T47D (cell line): ENCODE measurements at places on chromosomes 4 and X.

DNA sequence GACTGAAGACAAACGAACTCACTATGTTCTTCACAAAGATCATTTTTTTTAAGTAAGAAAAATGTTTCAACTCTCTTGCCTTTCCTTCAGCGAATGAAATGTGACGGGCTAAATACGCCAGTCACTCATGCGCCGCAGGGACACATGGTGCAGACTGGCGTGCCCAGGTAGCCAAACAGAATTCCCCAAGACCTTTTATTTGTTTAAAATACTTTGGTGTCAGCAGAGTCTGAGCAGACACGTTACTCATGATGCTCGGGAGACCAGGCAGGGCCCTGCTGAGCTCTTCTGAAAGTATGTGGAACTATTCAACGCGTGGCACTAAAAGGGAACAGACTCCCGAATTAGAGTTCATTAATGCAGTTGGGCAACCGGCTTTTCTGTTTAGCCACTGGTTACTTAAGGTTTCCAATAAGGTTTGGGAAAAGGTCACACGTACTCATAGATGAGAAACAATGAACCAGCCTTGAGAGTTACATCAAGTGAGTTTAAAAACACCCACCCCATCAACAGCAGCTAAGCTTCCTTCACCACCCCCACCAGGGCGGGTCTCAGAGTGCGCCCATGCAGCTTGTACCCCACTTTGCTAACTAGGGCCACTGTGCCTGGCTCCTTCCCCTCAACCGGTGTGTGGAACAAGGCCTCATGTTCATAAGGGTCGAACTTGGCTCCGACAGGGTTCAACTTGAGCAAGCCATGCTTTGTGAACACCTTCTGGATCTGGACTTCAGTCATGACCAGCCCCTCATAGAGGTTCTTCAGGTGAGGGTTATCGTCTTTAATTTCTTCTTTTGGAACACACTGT, 7.3 kb downstream of the GRPEL1 start:
- DNase-seq, result no peak

- no peak for DNase-seq
Observed at GRCh38 chr4:7642741-7643458, 208.2 kb upstream of the PSAPL1 start.

DNA sequence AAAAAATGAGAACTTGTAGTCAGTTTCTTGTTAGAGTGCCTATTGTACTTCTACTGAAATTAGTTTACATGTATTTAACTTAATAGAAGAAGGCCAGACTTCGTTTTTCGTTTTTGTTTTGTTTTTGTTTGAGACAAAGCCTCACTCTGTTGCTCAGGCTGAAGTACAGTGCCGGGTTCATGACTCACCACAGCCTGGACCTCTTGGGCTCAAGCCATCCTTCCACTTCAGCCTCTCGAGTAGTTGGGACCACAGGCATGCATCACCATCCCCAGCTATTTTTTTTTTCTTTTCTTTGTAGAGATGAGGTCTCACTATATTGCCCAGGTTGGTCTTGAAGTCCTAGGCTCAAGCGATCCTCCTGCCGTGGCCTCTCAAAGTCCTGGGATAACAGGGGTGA, 793.9 kb downstream of the ADGRL3 start:
- DNase-seq, result no peak

GRCh38 chr4:172547724-172548123, 620.9 kb upstream of the GALNT7 start:
- DNase-seq, result no peak

DNA sequence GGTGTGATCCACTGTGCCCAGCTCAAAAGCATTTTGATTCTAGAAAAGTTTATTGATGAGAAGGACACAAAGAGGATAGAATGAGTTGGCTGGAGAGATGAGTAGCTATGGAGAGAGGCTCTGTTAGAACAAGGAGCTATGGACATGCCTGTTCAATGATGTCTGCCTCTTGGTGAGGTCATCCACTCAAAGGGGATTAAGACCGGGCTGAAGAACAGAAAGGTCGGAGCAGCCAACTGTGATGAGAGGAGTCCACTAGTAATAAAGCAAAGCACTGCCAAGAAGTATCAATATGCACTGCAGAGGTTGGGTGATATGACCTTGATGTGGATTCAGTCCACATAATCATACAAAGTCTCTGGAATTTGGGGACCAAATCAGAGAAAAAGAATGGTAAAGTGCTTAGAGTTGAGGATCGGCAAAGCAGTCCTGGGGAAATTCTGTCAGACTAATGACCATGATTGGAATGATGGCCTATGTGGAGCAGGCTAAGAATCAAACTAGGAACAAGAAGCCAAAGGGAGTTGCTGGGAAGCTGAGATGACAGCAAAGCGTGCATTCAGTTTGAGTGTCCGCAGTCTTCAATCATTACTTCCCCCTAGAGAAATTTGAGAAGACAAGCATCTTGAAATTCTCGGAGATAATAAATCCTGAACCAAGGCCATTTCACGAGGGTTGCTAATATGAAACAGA, 55.7 kb upstream of the MMAA start:
- no peak for DNase-seq
